ENCODE measurements at places on chromosomes 4 and X.
A peak's percentile ranks its signal among the peaks of the same experiment; 100 is the strongest.

DNA sequence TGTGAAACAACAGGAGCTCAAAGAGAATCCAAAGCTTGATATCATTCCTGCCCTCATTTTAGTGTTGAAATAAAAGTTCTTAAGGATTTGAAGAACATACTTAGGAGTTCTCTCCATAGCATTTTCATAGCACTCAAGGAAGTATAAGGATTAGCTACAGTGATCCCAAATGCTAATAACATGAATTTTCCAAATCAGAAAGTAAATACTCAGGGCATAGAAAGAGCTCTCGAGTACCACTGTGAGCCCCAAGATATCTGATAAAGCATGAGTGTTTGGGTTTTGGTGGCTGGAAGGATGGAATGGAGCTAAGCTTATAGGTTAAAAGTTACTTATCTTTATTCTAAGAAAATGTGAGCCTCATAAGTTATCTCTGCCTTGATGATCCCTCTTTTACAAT, 584.9 kb downstream of the KCNIP4 start:
- no peak for DNase-seq

DNA sequence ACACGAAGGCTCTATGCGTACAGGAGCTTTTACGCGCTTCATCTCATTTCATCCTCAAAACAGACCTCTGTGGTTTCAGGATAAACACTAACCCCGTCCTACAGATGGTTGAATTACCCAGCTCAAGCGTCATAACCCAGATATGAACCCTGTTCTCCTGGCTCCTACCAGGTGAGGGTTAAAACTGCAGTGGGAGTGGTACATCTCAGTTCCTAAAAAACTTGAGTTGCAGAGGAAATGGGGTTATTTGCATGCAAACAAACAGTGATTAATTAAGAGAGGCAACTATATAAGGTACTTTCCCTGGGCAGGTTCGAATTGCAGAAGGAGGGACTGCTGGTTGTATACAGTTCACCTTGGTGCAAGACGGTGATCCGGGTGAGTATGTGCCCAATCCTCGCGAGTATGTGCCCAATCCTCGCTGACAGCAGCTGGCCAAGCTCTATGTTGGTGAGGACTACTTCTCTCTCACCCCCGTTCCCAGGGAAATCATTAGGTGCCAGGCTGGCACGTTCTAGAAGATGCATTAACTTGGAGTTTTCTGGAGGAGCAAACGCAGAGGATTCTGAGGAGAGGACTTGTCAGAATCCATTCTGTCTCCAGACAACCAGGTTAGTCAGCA, 72.6 kb downstream of the FHDC1 start:
- DNase-seq = no peak

DNA sequence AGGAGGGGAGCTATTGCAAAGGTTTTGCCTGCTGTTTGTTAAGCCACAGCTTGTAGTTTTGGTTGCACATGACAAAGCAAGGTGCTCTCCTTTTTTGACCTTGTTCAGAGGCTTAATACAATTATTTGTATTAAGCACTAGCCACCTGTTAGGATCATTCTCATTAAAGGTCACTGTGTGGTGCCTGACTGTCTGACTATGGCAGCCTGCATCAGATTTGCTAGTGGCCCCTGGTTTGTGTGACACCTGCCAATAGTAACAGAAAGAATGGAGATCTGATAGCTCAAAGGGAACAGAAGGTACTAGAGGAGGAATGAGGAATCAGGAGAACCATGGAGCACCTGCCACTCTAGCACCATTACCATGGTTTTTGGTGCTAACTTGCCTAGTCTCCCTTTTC, 102.5 kb downstream of the POLA1 start:
- DNase-seq = no peak

- DNase-seq = peak; percentile 4
These were observed 937 bp downstream of the HELQ start for GRCh38 chr4:83454686-83455085.

GRCh38 chrX:154370300-154371016, 4.0 kb downstream of the FLNA start:
- peak; percentile 10 for DNase-seq

- DNase-seq = no peak
These were observed 360.5 kb upstream of the SLC7A11 start for GRCh38 chr4:138602664-138603063.

DNA sequence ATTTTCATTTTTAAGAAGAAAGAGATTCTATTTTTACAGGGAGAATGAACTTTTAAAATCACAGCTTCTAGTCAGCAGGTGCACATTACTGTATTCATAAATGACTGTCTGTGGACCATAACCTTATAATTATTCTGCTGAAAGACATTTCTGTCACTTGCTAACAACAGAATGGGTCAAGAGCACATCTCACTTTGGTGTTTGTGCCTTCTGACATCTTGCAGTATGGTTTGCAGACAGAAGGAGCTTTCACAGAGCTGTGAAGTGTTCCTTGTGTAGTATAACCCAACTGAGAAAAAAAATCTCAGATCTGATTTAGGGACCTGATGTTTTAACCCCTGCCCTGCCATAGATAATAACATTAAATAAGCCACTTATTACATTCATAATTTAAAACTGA, 131.4 kb upstream of the CTSO start:
- no peak for DNase-seq

- DNase-seq = no peak
These were observed 3.0 kb upstream of the IRF2 start for GRCh38 chr4:184477201-184477999.

DNA sequence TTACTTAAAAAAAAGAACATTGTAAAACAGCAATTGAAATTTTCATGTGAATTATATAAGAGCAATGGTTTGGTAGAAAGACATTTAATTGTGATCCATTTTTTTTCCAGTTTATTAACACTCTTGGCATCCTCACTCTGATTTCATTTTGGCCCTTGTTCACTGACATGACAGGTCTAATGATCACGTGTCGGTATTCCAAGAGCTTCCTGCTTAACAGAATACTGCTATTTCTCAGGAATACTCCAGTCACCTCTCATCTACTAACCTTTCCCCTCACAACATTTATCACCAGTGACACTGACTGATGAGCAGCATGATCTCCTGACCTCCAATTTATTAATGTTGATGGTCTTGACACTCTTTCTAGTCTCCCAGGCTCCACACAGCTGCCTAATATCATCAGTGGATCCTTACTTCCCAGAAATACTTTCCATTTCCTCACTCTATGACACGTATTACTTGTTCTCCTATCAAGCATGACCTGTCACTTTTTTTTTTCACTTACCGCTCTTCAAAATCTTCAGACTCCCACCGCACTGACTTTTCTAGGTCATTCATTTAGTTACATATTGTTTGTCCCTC, 847.8 kb upstream of the SLIT2 start:
- no peak for DNase-seq

- no peak for DNase-seq
These were observed 1993.8 kb downstream of the ARAP2 start for GRCh38 chr4:34250562-34250961.

DNA sequence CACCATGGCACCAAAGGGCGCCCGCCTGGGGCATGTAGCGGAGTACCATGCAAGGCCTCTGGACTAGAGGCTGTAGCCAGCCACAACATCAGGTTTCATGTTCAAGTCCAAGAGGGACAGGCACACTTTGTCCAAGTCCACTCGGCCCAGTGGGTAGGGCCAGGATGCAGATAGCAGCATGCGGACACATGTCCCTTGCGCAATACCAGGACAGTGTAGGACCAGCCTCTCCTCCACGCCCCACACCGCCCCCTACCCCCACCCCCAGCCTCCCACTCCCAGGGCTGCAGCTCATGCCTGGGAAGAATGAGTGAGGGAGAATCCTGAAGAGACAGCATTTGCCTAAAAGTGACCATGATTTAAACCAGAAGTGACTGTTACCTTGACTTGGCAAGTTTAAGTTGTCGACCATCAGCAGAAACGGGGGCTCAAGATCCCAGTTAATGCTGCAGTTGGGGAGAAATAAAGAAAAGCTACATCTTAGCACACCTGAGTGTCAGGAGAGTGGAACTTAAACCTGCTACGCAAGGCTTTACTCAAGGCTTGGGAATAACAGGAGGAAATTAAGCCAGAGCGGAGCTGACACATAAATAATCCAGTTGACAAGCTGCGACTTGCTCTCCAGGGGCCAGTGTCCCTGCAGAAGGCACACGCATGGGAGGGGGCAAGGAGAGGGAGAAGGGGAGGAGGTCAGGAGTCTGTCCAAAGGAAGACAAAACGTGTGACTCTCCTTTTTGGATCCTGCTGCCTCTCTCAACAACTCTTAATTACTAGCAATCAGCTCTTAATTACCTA, 221.7 kb downstream of the BCOR start:
- no peak for DNase-seq

- no peak for DNase-seq
These were observed 29.1 kb upstream of the BANK1 start for GRCh38 chr4:101761405-101761804.

DNA sequence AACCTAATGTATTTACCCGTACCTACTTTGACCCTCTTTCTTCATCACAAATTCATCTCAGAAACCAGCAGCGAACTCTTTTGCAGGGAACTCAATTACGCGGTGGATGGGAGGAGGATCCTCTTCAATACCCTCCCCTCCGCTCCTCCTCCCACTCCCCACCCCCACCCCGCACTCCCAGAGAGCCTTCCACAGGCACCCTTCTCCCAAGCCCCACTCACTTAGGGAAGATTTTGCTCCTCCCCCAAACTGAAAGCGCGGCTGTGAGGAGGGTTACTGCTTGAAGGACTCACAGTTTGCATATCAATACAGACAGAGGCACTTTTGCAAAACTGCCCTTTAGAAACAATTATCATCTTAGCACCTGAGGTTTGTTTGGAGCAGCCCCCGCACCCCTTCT, 960 bp upstream of the IL1RAPL1 start:
- no peak for DNase-seq

GRCh38 chrX:155535866-155536265, 76.9 kb downstream of the TMLHE start:
- no peak for DNase-seq

GRCh38 chr4:129379429-129379828, 283.5 kb downstream of the C4orf33 start:
- DNase-seq = no peak

DNA sequence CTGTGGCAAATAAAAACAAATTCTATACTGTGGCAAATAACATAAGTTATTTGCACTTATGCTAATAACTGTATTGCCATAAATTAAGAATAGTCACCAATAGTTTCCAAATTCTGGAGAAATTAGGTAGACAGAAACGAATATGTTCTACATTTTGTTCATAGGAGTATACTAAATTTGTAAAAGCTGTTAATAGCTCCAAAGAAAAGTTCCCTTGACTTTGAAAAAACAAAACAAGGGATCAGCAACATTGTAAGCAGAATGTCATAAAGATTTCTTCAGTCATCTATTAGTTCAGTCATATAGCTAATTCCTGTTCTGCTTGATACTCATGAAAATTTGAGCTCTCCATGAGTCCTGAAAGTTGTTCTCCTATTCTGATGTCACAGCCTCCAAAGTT, 1472.8 kb downstream of the C4orf33 start:
- no peak for DNase-seq

- DNase-seq = peak; percentile 3
These were observed 116.8 kb downstream of the NAA11 start for GRCh38 chr4:79209081-79209480.

DNA sequence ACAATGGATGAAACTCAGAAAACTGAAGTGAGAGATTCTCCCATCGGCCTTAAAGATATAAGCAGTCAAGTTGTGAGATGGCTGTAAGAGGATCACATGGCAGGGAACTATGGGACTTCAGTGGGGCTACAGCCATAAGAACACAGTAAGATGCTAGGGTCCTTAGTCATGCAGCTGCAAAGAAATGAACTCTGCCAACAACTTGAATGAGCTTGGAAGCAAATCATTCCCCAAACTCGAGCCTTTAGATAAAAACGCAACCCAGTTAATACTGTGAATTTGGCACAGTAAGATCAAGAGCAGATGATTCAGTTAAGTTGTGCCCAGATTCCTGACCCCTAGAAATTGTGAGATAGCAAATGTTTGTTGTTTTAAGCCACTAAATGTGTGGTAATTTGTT, 117.3 kb downstream of the FAM13A start:
- no peak for DNase-seq

GRCh38 chr4:156568484-156568883, 403.1 kb downstream of the PDGFC start:
- DNase-seq = no peak

GRCh38 chrX:144335402-144335801, 451.5 kb downstream of the UBE2NL start:
- no peak for DNase-seq

DNA sequence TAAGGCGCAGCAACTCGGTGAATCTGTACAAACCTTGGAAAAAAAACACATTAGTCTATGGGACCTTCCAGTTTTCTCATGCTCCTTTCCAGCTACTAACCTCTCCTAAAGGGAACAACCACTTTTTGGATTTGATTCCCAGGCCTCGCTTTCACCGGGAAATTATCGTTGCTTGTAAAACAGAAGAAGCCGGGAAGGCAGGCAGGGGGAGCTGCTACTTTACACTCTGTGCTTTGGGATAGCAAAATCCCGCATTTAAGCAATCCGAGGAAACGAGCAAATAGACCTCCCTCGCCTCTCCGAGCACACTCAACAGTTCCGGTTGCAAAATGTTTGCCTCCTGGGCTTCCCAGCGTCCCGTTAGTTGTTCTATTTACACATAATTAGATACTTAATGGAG, 1.2 kb downstream of the CD38 start:
- peak; percentile 95 for DNase-seq

- no peak for DNase-seq
These were observed 41.4 kb downstream of the CLCN3 start for GRCh38 chr4:169661761-169662160.

GRCh38 chrX:2243913-2244460, 256.8 kb downstream of the DHRSX start:
- DNase-seq = no peak

GRCh38 chr4:8847764-8848163, 23.9 kb downstream of the HMX1 start:
- no peak for DNase-seq

GRCh38 chr4:26139310-26139924, 181.4 kb upstream of the RBPJ start:
- DNase-seq = no peak

GRCh38 chrX:7346021-7346420, 198.1 kb upstream of the PUDP start:
- DNase-seq = no peak

- DNase-seq = no peak
These were observed 28.8 kb downstream of the NEK1 start for GRCh38 chr4:169583563-169583962.

DNA sequence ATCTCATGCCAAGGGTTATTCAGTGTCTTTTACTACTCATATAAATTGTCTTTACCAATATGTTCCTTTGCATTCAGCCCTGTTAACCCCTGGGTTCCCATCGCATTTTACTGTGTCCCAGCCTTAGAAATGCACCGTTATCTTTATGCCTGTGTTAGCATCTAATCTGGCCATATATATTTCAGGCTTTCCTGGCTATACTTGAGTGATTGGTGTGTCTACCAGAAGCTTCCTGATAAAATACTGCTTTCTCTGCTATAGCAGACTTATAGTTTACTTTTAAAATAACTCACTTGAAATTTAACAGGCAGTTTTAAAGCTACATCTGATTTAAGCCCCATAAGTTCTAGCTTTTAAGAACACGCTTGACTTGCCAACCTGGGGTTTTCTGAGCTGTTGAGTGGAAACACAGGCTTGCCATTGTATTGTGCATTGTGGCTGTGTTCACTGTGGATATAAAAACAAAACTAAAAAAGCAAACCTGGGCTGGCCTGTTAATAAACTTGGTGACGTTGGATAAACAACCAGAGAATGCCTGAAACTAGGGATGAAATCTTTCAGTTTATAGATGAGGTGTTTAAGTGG, 185.3 kb upstream of the TAPT1 start:
- DNase-seq = no peak

Measured in inflammatory macrophage treated with lipopolysaccharide for 4 hours (primary cell).